ENCODE measurements at places on chromosomes 2 and 18.

DNA sequence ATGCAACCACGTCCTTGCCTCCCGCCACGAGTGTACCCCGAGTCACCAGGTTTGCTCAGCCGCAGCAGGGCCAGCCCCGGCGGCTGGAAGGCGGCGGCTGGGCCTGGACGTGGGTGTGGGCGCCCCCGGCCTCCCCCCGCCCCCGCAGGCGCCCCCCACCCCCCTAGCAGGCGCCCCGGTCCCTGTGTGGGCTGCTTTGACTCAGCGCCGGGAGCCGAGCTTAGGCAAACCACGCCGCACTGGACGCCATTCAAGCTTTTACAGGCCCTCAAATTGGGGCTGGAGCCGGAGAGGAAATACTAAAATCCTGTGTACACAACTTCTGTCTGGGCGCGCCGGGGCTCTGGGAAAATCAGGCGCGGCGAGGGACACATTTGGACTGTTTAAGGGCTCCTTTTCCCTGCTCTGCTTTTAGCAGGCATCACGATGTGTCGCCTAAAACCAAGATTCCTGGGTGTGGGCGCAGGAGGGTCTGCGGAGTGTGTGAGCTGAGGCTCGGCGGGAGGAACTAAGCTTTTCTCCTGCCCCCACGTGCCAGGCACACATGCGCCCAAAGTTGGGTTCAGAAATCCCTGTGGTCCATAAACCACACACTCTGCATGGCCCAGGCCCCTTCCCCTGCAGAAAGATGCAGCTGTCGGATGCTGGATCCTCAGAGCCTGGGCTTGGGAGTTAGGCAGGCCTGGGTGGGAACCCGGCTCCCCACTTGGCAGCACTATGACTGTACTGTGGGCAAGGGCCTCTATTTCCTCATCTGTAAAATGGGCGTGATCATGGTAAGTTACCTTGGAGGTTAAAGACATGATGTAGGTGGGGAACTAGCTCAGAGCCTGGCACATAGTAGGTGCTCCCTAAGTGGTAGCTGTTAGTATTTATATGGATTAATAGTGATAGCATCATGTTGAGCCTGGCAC is 57.6 kb downstream of the ATOH8 start:
- no peak for DNase-seq

GRCh38 chr18:75057169-75057960 is 151.6 kb downstream of the PTGR3 start:
- DNase-seq: no peak

GRCh38 chr2:140918426-140918825 is 1212.4 kb downstream of the LRP1B start:
- DNase-seq: no peak

DNA sequence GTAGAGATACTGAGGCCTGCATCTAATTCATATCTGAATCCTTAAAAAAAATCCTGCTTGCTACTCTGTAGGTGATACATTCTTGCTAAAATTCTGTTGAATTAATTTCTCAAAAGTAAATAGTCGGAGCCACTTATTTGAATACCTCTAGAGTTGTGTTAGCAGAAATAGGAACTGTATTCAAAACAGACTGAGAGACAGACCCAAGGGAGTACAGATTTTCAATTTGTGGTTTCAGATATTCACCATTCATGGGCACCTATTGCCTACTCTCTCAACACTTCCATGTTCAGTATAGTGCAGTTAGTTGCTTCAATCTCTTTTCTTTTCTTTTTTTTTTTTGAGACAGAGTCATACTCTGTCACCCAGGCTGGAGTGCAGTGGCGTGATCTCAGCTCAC is 46.6 kb upstream of the CTLA4 start:
- DNase-seq: no peak

GRCh38 chr2:134073023-134073422 is 180.8 kb upstream of the MGAT5 start:
- no peak for DNase-seq

DNA sequence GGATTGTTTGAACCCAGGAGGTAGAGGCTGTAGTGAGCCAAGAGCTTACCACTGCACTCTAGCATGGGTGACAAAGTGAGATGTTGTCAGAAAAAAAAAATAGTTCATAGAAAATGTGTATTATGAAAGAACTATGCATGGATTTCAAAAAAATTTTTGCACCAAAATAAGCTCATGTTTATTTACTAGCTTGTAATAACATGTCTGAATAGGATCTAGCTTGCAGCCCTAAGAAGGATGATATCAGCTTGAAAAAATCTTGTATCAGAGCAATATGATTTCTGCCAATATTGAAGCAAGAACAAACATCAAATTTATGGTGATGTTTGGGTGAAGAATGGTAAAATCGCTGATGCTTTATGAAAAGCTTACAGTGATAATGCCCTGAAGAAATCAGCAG is 97.0 kb upstream of the RFX8 start:
- no peak for DNase-seq

DNA sequence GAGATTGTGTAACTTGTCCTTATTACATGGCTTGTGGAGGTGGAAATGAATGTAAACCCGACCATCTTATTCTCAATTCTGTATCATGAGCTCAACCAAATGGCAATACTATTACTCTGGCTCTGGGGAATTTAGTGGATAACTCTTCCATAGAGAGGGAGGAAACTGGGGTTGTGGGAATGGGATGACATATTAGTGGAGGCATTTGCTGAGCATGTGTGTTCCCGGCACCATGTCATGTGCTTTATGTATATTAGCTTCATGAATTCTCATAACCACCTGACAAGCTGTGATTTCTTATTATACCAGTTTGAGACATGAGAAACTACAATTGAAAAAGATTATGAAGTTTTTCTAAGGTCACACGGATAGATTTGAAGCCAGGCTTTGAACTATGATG is 112.8 kb upstream of the TMEFF2 start:
- DNase-seq: no peak

DNA sequence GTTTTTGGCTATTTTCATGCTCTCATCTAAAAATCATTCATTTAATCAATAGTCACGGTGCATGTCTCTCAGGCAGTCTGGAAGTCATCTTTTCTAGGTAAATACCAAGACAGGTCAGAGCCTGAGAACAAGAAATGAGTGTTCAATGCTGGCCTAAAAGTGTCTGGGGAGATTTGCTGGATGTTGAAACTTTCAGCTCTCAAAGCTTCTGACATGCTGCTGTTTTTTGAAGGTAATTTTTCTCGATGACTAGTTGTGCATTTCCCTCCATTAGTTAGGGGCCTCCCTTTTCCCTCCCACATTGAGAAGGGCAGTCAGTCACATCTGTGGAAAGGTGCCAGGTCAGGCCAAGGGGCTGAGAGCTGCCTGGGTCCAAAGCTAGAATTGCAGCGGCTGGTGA is 115.6 kb downstream of the LPIN1 start:
- no peak for DNase-seq

DNA sequence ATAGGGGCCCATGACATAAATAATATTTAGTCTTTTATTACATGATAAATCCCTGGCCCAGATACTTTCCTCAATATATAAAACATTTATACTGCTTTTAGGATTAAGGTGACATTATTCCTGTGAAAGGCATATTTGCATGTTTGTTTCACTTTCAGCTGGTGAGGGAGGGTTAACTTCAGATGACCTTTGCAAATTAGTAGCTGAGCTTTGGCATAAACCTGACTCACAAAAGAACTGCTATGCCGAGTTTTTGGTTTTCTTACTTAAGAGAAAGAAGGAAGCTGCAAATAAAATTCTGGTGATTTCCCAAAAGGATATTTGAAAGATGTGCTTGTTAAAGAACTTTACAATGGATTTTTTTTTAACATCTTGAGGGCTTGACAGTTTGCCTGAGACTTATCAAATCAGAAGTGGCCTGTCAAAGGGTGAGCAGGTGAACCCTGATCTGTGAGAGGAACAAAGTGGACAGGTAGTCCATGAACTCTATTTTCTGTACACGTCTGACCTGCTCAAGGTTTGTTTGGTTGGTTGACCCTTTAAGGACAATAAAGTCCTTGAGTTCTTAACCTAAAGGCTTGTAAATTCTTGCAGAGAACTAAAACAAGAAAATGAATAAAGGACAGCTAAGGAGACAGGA is 93.5 kb downstream of the FAM124B start:
- no peak for DNase-seq

DNA sequence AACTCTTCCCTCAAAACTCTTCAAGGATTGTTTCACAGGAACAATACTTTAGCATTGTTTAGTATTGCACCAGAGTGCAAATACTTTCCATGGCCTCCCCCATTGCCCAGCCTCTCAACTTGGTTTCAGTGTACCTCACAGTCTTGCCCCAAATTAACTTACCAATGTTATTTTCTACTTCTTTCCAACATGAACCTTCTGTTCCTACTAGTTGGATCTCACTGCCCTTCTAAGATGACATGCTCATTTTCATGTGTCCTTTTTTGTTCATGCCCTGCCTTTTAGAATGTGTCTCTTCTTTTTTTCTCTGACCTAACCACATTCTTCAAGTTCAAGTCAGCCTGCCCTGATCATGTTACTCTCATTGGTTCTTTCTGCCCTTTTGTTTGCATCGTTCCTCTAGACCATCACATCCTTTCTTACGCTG is 4.1 kb downstream of the SPATS2L start:
- DNase-seq: no peak

GRCh38 chr2:231047274-231047922 is 9.3 kb upstream of the PSMD1 start:
- no peak for DNase-seq

GRCh38 chr2:119463990-119464389 is 32.3 kb downstream of the TMEM37 start:
- no peak for DNase-seq

GRCh38 chr2:151230627-151231140 is 31.0 kb downstream of the RBM43 start:
- no peak for DNase-seq

DNA sequence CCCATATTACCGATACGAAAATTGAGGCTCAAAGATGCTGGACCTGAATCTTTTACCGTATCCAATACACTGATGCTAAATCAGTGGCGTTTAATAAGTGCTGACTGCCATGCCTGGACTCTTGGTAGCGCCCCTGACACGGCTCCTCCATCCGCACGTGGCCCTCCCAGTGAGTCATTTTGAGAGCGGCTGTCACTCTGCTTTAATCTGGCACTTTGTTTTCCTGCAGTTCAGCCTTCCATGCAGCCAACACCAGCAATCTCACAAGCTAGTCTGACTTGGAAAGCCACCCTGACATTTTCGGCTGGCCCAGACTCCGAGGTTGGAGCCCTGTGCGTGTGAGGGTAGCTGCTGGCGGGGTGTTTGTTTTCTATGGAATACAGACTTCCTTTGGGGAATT is 155.1 kb upstream of the LMAN1 start:
- DNase-seq: no peak

GRCh38 chr2:49971453-49971852 is 817.1 kb upstream of the FSHR start:
- no peak for DNase-seq

GRCh38 chr2:67251741-67252140 is 145.4 kb upstream of the ETAA1 start:
- DNase-seq: no peak

DNA sequence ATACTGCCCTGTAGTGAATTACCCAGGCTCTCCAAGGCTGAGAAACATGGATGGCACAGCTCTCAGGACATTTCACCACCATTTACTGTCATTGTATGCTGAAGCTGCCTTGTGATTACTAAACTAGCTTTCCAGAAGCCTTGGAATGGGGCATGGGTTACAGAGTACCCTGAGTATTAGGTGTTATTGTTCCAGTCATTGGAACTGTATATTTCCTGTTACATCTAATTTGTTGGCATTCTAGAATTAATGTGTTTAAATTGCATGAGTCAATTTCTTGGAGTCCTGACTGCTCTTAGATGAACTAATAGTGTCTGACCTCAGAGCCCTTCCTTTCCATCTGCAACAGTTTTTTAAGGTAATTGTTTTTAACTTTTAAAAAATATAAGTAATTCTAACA is 9.0 kb downstream of the DGUOK start:
- DNase-seq: no peak

- DNase-seq: no peak
Measured at GRCh38 chr18:51442012-51442411, 244.5 kb upstream of the MEX3C start.

DNA sequence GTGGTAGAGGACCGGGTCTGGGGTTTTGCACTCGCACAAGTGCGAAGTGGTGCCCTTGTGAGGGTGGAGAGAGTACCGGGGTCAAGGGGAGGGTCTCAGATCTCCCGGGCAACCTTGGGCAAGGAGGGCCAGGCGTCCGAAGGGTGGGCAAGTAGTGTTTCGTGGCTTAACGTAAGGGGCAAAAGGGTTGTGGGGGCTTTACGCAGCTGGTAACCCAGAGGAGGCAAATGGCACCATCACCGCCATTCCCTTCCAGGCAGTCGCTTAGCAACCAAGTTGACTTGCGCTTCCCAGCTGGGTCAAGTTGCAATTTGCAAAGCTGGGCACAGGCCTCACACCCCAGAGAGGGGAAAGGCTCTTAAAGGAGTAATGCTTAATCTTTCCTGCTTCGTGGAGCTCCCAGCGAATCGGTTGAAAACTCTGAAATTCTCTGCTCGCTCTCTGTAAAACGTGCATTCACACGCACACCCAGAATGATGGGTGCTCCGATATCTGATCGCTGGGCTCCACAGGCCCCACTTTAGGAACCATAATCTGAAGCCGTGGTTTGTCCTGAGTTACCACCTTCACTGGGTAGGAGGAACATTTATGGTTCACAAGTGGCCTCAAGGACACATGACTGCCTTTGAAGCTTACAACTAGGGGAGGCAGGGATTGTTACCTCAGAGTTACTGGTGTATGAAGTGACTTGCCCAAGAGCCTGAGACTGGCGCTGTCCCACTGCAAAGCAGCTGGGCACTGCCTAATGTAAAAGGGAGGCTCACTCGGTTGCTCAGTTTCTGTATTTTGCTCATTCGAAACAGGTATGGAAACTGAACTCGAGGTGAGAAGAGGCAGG is 127.9 kb downstream of the UXS1 start:
- no peak for DNase-seq

DNA sequence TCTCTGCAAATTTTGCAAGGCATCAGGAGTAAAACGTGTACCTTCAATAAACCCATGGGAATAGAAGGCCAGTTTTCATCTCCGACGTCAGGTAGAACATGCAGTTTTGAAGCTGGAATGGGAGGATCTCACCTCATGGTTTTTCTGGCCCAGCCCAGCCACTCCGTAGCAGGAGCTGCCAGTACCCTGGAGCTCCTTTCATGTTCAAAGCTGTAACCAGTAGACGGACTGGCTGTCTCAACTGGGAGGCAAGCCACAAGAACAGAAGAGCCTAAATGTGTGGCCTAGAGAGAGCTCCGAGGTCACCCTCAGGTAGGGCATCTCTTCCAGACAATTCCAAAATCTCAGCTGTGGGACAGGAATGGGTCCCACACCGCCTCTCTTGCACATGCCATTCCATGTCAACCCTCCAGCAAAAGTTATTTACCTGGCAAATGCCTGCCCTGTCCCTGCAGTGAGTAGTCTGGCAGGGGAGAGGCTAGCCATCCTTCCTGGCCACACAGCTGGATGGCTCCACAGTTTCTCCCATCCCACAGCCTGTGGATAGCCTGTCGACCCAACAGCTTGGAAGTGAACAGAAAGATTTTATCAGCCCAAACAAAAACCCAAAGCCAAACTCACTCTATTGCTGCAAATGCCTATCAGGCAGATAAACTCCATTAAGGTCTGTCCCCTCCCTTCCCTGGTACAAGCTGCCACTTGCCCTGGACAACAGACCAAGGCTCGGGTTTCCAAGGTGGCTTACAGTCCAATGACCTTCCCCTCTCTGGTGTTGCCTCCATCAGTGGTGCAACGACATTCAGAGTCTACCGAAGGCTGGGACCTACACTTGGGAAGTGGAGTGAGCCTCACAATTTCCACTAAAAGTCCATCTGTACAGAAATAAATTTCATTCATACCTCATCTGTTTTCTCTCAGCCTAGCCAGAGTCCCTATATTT is 27.8 kb downstream of the CRACDL start:
- no peak for DNase-seq

- no peak for DNase-seq
Measured at GRCh38 chr2:154961676-154962075, 263.2 kb downstream of the KCNJ3 start.

All from activated CD4-positive, alpha-beta T cell treated with anti-CD3 and anti-CD28 coated beads, Interleukin-2, amount 50 U/mL, for 4 hours (primary cell).